Stimulated activated CD8-positive, alpha-beta memory T cell treated with anti-CD3 and anti-CD28 coated beads, Interleukin-2, amount 100 ng/mL, for 1 hour (primary cell): ENCODE measurements at places on chromosomes 7 and 10.

- DNase-seq: no peak
Observed at GRCh38 chr7:111168182-111168581, 77.3 kb downstream of the LRRN3 start.

- DNase-seq: no peak
Observed at GRCh38 chr10:44478040-44478439, 93.1 kb upstream of the CXCL12 start.

- no peak for DNase-seq
Observed at GRCh38 chr7:102120666-102121195, 165.9 kb upstream of the SH2B2 start.

DNA sequence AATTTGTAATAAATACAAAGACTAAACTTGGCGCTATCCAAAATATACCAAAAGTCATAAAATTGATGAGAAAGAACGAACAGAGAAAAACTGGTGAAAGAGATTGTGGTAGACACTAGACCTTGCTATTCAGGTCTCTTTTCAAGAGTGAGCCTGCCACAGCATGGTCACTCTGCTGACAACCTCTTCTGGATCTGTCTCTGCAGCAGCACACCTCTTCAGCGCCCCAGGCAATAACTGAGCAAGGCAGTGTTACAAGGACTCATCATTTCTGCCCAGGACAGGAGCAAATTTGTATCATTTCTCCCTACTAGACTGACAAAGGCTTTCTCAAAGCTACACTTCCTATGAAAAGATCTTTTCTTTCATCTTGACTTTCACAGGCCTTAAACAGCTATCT lies 976.0 kb downstream of the DNAJB9 start:
- no peak for DNase-seq

DNA sequence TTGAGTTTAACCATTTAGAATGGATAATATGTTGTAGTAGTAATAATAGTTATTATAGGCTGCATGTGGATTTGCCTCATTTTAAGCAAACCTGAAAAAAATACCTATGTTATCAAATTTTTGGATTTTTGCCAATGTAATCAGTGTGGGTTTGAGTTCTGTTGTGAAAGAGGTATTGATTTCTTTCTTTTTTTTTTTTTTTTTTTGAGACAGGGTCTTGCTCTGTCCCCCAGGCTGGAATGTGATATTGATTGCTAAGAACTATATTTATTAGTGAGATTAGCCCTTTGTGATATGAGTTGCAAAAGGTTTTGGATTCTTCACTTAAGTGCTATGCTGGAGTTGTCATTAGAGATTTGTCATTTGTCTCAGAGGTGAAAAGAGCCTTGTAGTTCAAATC lies 124.4 kb downstream of the ST7 start:
- no peak for DNase-seq

DNA sequence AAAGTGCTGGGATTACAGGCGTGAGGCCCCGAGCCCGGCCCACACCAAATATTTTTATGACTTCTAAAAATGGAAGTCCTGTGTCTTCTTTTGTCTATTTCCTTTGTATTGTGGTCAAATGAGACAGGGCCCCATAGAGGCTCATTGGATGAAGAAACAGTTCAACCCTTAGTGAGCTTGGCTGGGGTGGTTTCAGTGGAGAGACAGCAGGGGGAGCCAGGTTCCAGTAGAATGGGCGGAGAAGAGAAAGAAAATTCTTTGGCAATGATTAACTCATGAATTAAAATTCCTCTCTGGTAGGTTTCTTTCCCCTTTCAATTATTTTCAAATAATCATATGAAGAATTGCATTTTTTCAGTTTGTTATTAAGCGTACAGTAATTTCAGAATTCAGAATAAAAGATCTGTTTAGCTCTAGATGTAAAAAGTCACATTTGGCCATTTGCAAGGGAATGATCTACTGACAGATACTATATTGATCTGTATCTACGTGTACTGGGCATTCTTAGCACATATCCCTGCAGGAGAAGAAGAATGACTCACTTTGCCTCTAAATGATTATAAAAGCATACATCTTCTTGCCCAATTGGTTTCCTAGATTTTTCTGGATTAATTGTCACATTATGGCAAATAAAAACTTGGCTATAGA lies 43.2 kb downstream of the PNLIPRP3 start:
- DNase-seq: no peak

- DNase-seq: no peak
Observed at GRCh38 chr7:3551536-3551935, 250.5 kb downstream of the SDK1 start.

DNA sequence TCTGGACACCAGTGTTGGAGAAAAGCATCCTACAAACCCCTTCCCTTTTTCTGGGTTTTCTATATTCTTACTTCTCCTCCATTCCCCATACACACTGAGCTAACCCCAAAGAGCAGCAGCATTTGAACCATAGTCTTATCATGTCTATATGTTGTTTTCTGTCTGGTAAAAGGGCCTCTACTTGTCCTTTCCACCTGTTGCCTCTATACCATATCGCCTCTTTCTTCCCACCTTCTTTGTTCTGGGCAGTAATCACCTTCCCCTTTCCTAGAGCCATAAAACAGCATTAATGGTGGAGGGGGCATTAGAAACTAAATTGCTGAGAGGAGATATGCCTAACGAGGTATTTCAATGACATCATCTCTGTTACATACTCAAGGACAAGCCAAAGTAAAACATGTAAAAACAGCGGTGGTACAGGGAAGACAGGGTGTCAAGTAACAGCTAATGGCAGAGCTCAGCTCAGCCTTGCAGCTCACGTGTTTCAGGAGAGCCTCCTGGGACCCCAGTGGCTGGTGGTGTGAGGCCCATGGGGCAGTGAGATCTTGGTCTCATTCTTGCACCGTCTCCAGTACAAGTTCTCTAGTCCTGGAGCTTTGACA lies 20.6 kb downstream of the NPY start:
- no peak for DNase-seq

- DNase-seq: no peak
Observed at GRCh38 chr7:7745966-7746365, 27.6 kb upstream of the RPA3 start.

- no peak for DNase-seq
Observed at GRCh38 chr7:140645166-140645900, 4.7 kb upstream of the DENND2A start.

DNA sequence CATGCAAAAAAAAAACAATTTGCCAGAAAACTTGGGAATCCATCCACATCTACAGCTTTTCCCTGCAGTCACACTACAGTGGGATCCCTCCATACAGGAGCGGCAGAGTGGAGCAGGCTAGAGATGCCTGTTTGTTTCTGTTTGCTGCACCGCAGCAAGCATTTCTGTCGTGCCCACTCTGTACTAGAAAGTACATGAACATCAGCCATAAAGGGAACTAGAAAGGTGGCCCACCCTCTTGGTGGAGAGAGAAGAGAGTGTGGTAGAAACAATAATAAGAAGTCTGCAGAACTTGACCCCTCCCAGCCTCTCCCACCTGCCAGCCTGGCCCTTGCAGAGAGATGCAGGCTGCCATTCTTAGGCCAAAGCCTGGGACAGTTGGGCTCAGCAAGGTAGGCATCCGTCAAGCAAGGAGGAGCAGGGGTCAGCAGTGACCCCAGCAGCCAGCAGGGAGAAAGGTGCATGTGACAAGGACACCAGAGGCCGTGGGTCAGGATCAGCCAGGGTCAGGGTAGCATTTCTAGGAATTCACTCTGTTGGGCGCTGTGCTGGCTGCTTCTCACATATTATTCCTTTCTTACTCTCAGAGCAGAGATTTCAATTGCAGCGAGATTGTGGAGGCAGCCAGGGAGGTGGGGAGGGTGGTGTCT lies 171.8 kb downstream of the EGFR start:
- DNase-seq: no peak

DNA sequence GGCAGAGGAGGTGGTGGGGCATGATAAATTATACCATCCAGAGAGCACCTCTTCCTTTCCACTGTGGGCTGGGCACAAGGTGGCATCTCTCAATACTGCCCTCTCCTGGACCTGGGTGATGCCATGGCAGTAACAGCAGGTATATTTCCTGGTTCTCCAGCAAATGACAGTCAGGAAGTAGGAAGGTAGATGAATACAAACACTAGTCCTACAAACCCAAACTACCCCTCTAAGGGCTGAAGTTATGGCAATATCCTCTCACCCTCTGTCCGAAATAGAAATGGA lies 1004.9 kb downstream of the KCNMA1 start:
- DNase-seq: no peak

- no peak for DNase-seq
Observed at GRCh38 chr7:116095396-116095795, 64.8 kb upstream of the TFEC start.

GRCh38 chr7:31073326-31074119 lies 21.4 kb downstream of the ADCYAP1R1 start:
- no peak for DNase-seq

DNA sequence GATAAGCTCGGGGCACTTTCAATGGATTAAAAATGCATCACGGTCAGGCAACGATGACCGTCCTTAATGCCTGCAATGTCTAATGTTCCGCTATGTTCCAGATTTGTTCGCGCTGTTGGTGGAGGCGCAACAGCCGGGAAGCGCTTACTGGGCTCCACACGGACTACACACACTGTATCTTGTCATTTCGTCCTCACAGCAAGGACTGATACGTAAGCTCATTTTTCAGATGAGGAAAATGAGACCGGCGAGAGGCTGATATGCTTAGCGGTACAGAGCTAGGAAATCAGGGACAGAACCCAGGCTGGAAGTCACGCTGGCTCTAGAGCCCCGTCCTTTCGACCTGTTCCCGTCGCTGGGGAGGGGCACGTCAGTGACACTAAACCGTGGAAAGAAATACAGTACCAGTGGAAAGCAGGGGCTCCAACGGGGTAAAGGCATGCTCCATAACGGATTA lies 670 bp downstream of the TPK1 start:
- DNase-seq: no peak

GRCh38 chr7:70953796-70954195 lies 178.1 kb upstream of the GALNT17 start:
- DNase-seq: no peak

GRCh38 chr7:42931447-42931833 lies 534 bp downstream of the PSMA2 start:
- DNase-seq: no peak

GRCh38 chr10:116257785-116258184 lies 15.2 kb downstream of the GFRA1 start:
- DNase-seq: no peak

DNA sequence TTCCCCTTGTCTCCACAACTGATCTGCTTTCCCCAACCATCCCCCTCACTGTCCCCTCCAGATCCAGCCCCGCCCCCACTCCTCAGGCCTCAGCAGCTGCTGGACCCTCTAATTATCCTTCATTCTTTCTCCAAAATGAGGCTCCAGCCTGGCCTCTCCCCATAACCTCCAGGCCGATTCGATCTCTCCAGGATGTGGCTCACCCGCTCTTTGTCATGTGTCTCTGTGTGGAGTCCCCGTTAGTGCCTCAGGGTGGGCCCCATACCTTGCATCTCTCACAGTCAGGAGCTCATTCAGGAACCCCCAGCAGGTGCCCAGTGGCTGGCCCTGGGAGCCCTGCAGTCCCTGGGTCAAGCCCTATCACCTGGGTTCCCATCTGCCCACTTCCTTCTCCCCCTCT lies 1.3 kb downstream of the PILRA start:
- no peak for DNase-seq

- DNase-seq: no peak
Observed at GRCh38 chr10:102065561-102066398, 631 bp downstream of the HPS6 start.

DNA sequence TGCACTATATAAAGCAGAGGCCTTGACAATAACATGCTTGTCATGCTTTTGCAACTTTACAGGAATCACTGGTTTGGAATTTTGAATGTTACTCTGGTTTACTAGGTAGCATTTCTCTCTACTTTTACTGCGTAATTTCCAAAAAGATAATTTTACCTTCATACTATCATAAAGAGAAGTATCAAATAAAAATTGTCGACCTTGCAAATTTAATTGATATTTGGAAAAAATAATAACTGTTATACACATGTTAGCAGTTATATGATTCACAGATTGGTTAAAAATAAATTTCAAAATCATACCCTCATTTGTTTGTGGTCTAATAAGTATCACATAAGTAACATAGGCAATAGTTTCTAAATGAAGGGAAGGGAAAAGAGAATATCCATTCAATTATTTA lies 228.5 kb upstream of the CACNA2D1 start:
- no peak for DNase-seq

DNA sequence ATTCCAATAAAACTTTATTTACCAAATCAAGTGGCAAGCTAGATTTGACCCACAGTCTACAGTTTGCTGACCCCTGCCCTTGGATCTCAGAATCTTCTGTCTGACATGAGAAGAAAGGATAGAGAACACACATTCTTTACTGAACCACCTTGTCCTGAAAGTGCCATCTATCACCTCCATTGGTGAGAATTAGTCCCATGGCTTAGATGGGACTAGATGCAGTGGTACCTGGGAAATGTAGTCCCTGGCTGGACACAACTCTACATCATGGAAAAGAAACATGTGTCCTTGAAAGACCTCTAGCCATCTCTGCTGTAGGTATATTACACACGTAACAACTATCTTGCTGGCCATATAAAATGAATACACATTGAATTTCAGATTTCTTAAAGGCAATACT lies 336.2 kb downstream of the LHFPL3 start:
- no peak for DNase-seq

- DNase-seq: no peak
Observed at GRCh38 chr10:60820093-60820754, 41.9 kb downstream of the CDK1 start.
